ENCODE measurements at places on chromosomes 3 and 15. TPM values are rescaled to one million over a fixed set of nuclear protein-coding genes. Genes with fewer than 3 reads are reported as not detected.

- H3K27ac ChIP-seq, result no peak overlapping the region
- no peak overlapping the region for H3K4me3 ChIP-seq
- peaks cover 9% of the 10 kb centered on the region for H3K36me3 ChIP-seq
- peaks cover 43% of the 10 kb centered on the region for H3K4me1 ChIP-seq
- DNase-seq, result no peak
- H3K27me3 ChIP-seq, result no peaks in the 10 kb centered on the region
Measured at GRCh38 chr15:40054605-40054854, 15.5 kb upstream of the SRP14 start.

The UROC1 gene
- total RNA-seq, result not detected

The NOX5 gene
- 0.20 TPM for total RNA-seq

The OPA1 gene
- total RNA-seq, result 110 TPM

DNA sequence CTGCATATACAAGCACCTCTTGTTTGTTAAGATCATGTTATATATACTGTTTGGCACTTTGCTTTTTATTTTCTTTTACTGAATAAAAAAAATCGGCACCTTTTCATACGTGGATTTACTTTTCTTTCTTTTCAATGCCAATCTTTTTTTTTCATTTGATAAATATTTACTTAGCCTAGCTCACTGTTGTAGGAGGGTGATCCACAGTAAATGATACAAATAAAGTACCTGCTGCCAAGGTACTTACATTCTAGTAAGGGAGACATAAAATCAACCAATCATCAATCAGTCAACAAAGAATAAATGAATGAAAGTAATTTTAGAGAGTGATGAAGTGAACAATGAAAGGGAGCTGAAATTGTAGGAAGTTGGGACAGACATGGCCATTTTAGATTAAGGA, 18.3 kb downstream of the GNB5 start:
- no peak overlapping the region for H3K27ac ChIP-seq
- no peaks in the 10 kb centered on the region for H3K4me1 ChIP-seq
- H3K36me3 ChIP-seq, result peaks cover 4% of the 10 kb centered on the region
- no peak overlapping the region for H3K4me3 ChIP-seq
- H3K27me3 ChIP-seq, result no peaks in the 10 kb centered on the region

DNA sequence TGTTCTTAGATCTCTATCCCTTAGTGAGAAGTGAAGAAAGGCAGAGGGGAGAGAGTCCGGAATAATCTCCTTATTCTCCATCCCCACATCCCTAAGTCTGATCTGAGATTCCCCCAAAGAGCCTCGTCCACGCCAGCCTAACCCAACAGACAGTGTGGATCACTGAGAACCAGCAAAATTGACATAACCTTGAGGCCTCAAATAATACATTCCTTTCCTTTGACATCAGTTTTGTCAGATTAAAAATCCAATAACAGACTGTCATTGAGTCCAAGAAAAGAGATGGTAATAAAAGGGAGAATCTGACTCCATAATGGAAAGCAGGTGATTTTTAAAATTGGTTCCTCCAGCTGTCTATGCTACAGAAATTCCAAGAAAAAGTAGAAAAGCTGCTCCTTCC, 7.7 kb upstream of the SIAH2 start:
- no peaks in the 10 kb centered on the region for H3K27me3 ChIP-seq
- H3K27ac ChIP-seq, result no peak overlapping the region
- no peaks in the 10 kb centered on the region for H3K36me3 ChIP-seq
- no peak for DNase-seq
- peaks cover 29% of the 10 kb centered on the region for H3K4me1 ChIP-seq
- no peak overlapping the region for H3K4me3 ChIP-seq

Measured in Calu3 (cell line).